ENCODE measurements at places on chromosomes 16 and 17. TPM values are rescaled to one million over a fixed set of nuclear protein-coding genes. Genes with fewer than 3 reads are reported as not detected.
A peak's percentile ranks its signal among the peaks of the same experiment; 100 is the strongest.

GRCh38 chr16:4922721-4923342 lies 14.1 kb downstream of the PPL start:
- no peak for DNase-seq

- DNase-seq = no peak
These were observed 50.8 kb upstream of the KLHDC4 start for GRCh38 chr16:87816507-87817100.

DNA sequence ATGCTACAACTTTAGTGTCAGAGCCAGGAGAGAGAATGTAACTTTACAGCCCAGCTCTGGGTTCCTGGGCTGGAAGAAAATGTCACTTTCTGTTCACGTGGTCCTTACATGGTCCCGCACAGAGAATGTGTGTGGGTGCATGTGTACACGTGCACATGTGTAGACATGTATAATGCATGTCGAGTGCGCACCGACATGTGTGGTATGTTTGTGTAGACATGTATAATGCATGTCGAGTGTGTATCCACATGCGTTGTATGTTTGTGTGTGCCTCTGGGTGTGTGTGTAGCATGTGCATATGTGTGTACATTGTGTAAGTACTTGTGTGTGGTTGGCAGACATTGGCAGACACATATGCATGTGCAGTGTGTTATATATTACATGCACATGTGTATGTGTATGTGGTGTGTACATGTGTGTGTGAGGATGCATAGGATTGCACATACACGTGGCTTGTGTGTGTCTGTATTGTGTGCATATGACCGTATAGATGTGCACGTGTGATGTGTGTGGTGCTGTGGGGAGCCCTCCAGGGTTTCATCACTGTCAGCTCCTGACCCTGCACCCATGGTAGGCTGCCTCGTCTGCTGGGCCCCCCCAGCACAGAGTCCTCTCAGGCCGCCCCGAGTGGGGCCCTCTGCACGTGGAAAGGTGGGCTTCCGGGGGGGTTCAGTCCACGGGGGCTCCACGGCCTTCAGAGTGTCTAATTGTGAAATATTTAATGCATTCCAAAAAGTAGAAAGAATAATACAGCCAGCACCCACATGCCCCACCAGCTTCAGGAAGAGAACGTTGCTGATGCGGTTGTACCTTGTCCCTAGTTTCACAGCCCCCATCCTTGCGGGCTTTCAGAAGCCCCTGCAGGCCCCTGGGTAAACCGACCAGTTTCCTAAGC lies 214.2 kb upstream of the GSE1 start:
- DNase-seq = no peak

DNA sequence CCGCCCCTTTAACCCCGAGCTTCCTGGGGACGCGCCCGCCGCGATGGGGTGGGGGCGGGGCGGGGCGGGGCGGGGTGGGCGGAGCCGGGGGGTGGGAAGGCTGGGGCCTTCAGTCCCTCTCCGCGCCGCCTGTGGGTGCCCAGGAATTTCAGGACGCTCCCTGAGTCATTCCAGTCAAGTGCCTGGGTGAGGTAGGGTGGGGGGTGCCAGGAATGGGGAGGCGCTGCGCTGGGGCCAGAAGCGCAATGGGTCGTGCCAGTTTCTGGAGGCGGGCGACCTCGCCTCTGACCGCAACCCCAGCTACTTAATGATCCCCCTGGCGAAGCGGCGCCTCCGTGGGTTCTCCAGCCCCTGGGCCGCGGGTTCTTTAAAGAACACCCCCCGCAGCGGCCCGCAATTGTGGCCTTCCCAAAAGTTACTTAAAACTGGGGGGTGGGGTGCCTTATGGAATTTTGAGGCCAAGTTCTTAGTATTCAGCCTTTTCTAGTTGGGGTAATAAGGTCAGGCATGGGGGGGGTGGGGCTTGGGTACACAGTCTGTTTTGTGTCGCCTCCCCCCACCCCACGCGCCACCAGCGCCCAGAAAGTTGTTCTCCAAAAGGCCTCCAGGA lies 826 bp upstream of the GSE1 start:
- DNase-seq = no peak

- DNase-seq = no peak
These were observed 71.6 kb downstream of the C17orf67 start for GRCh38 chr17:56762144-56762543.

- peak; percentile 58 for DNase-seq
These were observed at the start of gene ADORA2B for GRCh38 chr17:15944759-15945526. ADORA2B (plus strand) TSS chr17:15945130; CDS start chr17:15945249, 119 bp downstream.

The LRRC75A gene
- polyA plus RNA-seq = 5.8 TPM

GRCh38 chr16:12422233-12422632 lies 381.5 kb downstream of the CPPED1 start:
- no peak for DNase-seq

All from muscle of arm (tissue), 14 donors.